ENCODE measurements at places on chromosomes 11 and 22.
A peak's percentile ranks its signal among the peaks of the same experiment; 100 is the strongest.

- DNase-seq: no peak
Measured at GRCh38 chr11:22304337-22304961, 33.7 kb upstream of the SLC17A6 start.

- no peak for DNase-seq
Measured at GRCh38 chr11:74681686-74682651, 49.3 kb downstream of the CHRDL2 start.

GRCh38 chr11:79956061-79956460 is 515.2 kb upstream of the TENM4 start:
- no peak for DNase-seq

DNA sequence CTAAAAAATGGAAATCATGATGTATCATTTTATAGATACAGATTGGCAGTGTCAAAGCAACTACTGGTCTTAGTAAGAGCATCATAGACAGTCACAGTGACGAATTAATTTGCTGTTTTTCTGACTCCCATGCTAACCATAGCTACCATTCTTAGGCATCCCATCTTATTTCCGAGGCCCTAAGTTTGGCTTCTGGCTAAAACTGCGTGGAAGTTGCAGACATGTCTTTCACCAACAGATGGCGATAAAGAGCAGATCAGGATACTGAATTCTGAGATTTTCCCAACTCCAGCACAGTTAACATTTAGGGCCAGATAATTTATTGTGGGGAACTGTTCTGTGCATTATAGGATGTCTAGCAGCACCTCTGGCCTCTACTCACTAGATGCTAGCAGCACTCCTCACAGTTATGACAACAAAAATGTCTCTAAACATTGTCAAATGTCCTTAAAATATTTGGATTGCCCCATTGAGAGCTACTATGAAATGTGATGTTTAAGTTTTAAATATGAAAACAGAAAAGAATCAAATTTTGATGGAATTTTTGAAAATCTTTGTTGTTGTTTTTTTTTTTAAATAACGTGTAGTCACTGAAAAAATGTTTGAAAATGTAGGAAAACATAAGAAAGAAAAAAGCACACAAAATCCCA is 16.3 kb downstream of the OR2AG2 start:
- DNase-seq: peak; percentile 13

DNA sequence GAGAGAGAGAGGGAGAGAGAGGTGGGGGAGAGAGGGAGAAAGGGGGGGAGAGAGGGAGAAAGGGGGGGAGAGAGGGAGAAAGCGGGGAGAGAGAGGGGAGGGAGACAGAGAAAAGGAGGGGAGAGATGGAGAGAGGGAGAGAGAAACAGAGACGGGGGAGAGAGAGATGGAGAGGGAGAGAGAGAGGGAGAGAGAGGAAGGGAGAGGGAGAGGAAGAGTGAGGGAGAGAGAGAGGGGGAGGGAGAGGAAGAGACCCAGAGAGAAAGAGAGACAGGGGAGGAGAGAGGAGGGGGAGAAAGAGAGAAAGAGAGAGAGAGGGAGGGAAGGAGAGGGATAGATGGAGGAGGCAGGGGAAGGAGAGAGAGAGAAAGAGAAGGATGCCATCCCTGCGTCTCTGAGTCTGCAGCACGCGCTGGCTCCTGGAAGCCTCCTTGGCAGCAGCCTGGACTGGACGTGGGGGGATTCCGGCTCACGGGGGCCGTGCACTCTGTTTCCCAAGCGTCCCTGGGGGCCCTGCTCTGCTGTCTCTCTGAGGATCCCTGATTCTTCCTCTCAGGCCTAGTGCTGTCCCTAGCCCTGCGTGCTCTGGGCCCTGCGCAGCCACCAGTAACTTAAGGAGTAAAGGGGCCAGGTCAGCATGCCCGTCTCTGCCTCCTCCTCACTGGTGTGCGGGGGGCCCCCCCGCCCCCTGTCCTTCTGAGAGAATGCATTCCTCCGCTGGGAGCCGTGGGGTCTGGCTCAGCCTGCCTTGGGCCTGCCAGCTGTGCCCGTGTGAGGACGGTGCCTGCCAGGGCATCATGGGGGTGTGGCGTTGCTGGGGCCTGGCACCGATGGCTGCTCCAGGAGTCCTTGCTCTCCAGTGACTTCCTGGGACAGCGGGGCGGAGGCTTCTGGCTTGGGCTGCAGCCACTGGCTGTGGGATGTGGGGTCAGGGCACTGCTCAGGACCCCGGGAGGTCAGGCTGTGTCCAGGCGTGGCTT is 429.5 kb downstream of the TBC1D22A start:
- DNase-seq: no peak

DNA sequence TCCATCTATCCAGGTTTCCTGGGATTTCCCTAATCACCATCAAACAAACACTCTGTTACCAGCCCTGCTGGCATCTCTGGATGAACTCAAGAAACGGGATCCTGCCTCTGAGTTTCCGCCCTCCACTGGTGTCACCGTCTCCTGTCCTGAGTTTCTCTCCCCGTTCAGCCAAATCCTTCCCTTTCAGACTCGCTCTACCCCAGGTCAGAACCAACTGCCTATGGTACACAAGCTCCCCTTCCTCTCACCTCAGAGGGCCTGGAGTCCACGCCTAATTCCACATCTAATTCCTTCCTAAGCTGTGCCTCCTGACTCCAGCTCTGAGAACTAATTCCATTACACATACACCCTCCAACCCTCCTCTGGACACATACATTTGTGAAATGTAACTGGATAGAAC is 96.1 kb downstream of the SHANK2 start:
- DNase-seq: no peak

- no peak for DNase-seq
Measured at GRCh38 chr22:49569286-49570031, 258.2 kb downstream of the BRD1 start.

- no peak for DNase-seq
Measured at GRCh38 chr11:16805938-16806337, 67.5 kb downstream of the C11orf58 start.

All from T-helper 9 cell (primary cell).